ENCODE measurements at places on chromosomes 7 and 10. TPM values are rescaled to one million over a fixed set of nuclear protein-coding genes. Genes with fewer than 3 reads are reported as not detected.

DNA sequence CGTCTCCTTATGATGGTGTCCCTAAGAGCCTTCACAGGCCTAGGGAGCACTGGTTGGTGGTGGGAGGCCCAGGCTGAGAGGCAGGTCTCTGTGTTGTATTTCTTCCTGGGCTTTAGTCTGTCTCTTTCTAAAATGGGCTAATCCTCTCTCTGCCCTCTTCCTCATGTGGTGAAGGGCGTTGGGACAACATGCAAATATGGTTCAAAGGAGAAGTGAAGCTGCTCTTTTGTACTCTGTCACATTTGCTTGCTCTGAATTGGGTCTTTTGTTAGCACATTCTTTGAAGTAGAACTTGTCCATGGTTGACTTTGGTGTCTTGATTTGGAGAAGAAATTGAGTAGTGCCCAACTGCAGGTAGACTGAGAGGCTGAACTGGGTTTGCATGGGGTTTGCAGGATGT lies 814 bp downstream of the HK1 start:
- no peak for DNase-seq

GRCh38 chr10:71393841-71394475 lies 2.8 kb upstream of the CDH23 start:
- no peak for DNase-seq

The NPFFR1 gene
- not detected for total RNA-seq

- DNase-seq = no peak
These were observed 160.7 kb downstream of the MALRD1 start for GRCh38 chr10:19209319-19209718.

The ATOH7 gene
- total RNA-seq = not detected

DNA sequence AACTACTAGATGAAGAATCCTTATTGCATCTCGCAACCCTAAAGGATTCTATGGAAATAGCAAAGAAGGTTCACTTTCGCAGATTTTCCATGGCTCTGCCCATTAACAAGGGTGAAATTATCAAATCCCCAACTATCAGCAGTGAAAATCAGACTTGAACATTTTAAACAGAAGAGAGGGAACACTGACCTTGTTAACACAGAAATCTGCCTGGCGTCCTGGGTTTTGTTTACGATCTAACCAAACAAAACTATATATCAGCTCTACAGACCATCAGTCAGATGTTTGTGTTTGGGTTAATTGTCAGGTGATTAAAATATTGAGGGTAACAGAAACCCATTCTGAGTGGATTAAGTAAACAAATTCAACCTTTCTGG lies 1.9 kb downstream of the CTTNBP2 start:
- no peak for DNase-seq

GRCh38 chr10:79367426-79368189 lies 20.3 kb downstream of the PPIF start:
- no peak for DNase-seq

The AVPI1 gene
- total RNA-seq = 2.2 TPM

- DNase-seq = no peak
These were observed 30.1 kb downstream of the RBM33 start for GRCh38 chr7:155674556-155674955.

DNA sequence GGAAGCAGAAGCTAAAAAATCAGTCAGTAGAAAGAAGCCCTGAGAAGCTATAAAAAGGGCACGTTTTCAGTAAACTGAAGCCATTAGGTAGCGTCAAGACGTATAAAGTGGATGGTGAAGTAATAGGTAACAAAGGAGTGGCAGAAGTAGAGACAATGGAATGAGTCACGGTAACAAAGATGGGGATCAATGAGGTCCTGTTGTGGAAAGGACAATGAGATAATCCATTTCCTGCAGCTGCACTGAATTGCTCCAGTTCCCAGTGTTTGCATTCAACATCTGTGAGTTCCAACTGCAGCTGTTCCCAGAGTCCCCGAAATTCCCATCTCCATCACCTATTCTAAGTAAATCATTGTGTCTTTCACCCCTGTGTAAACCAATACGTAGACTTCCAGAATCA lies 4.8 kb upstream of the HYCC1 start:
- DNase-seq = no peak

- no peak for DNase-seq
These were observed 10.8 kb downstream of the ERLIN1 start for GRCh38 chr10:100174699-100175677.

The IGF2BP3 gene
- total RNA-seq = not detected

The PAPOLB gene
- total RNA-seq = not detected

GRCh38 chr10:83555264-83555663 lies 584.0 kb upstream of the GHITM start:
- no peak for DNase-seq

- DNase-seq = no peak
These were observed 52.6 kb downstream of the GTF2I start for GRCh38 chr7:74709880-74710671.

DNA sequence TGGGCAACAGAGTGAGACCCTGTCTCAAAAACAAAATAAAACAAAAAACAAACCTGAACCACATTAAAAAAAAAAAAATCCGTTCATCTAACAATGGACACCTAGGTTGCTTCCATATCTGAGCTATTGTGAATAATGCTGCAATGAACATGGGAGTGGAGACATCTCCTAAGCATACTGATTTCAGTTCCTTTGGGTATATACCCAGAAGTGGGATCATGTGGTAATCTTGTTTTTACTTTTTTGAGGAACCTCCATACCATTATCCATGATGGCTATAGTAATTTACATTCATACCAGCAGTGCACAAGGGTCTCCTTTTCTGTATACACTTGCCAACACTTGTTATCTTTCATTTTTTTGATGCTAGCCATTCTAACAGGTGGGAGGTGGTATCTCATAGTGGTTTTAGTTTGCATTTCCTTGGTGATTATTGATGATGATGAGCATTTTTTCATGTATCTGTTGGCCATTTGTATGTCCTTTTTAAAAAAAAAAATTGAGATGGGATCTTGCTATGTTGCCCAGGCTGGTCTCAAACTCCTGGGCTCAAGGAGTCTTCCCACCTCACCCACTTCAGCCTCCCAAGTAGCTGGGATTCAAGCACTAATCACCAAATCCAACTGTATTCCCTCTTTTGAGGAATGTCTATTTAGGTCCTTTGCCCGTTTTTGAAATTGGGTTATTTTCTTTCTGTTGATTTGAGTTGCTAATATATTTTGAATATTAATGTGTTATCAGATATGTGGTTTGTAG lies 17.5 kb downstream of the CDK13 start:
- DNase-seq = no peak

The CRHR2 gene
- not detected for total RNA-seq
